ENCODE measurements at places on chromosomes 1 and 21. TPM values are rescaled to one million over a fixed set of nuclear protein-coding genes. Genes with fewer than 3 reads are reported as not detected.

AMPD1 gene
- 1.5 TPM for total RNA-seq

SLC44A5 gene
- 0.66 TPM for total RNA-seq

CHD5 gene
- 0.85 TPM for total RNA-seq

OR2L2 gene
- 0.09 TPM for total RNA-seq

DNA sequence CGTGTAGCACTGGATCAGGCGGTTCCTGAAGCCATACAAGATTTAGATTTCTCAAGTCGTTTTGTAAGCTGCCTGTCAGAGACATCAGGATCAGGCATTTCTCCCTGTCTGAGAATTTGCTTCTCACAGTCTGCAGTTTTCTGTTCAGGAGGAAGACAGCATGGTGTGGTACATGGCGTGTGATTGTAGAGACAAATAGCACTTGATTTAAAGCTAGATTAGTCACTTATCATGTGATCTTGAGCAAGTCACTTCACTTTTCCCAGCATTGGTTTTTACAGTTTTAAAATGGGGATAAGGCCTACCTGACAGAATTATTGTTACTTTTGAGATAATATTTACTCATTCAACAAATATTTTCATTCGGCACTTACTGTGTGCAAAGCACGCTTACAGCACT lies 63.3 kb downstream of the AK4 start:
- DNase-seq: no peak

DNA sequence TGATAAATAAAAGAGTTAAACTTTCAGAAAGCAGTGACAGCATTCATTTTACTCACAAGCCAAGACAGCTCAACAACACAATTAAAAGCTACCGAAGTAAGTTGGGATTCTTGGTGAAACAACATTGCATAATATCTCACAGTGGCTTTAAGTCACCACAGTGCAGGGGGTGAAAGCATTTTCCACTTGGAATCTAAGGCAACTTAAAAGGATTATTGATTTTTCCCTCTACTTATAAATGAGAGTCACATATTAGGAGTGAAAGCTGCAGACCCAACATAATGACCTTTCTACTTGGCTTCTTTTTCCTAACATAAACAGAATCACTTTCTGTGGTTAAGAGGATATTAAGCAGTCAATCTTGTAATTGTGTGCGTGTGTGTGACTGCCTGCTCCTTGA lies 536.6 kb upstream of the CXADR start:
- no peak for DNase-seq

DNA sequence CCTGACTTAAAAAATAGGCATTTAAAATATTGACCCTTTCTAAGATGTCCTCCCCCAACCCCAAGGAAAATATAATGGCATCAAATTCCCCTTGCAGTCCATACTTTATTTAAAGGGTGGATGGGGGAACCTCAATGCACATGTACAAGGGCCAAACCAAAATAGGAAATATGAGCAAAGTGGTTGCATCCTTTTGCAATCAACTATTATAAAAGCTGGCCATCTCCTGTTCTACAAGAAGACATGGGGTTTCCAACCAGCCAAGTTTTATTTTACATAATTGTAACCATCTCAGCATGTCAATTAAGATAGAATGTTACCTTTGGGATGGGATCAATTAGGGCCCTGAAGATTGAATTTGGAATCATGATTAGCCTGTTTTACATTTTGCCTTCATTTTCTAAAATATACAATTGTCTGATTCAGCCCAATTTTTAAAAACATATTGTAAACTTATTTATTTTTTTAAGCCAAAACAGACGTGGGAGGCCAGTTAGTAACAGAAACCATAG lies 146.7 kb upstream of the NFIA start:
- DNase-seq: no peak

GRCh38 chr1:229456016-229456415 lies 22.1 kb upstream of the ACTA1 start:
- no peak for DNase-seq
